ENCODE measurements at places on chromosomes 12 and 14.

DNA sequence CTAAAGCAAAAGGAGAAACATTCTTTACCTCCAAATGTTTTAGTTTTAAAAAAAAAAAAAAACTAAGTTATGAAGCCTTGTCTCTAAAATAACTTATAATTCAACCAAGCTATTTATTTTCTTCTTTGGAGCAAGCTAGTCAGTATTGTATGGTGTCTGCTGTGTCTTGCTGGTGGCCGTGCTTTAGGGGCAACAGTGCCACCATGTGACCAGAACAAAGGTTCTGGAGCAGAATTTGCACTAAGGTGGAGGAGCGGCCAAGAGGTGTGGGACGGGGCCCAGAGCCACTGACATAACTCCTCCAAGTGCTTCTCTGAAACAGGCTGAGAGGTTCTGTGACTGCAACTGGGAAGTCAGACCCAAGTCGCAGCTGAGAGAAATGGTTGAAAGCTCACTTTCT, 4.5 kb downstream of the FICD start:
- ATAC-seq: no peak

- no peak for ATAC-seq
These were observed 1130.5 kb upstream of the FLRT2 start for GRCh38 chr14:84399296-84399910.

GRCh38 chr14:22200977-22201605, 387.9 kb downstream of the DAD1 start:
- peak; percentile 41 for ATAC-seq

GRCh38 chr12:111314953-111315539, 53.8 kb downstream of the PHETA1 start:
- ATAC-seq: no peak

- no peak for ATAC-seq
These were observed 25.2 kb downstream of the PLEKHA5 start for GRCh38 chr12:19154686-19155085.

DNA sequence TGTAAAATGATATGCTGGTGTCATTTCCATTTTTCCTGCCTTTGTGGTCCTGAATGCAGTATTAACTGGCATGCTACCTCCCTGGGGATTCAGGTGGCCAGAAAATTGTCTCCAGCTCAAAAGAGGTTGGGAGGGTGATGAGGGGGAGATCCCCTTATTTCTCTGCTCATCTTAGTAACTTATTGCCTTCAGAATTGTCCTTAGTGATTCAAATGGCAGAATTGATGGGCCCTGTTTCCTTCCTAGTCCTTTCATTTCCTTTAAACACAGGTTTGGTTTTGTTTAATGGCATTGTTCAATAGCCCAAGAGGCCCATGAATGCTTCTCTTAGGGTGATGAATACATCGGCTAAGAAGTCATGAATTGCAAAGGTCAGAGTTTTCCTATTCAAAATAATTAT, 207.0 kb downstream of the SLC41A2 start:
- no peak for ATAC-seq

DNA sequence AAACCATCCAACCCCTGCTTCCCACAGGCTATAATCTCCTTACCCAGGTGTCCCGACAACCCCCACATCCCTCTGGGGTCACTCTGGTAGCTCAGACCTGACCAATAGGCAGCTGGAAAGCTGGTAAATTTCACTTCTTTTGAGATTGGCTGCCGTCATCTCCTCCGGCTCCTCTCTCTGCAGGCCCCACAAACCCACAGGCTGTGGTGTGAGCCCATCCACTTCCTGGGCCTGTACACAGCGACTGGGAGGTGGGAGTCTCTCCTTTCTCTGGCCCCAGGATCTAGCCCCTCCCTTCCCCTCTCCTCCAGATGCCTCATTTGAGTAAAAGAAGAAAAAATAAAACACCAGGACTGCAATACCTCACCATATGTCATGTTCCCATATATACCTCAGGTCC, 709 bp downstream of the INHBC start:
- ATAC-seq: no peak

- no peak for ATAC-seq
These were observed 107.4 kb downstream of the TSHR start for GRCh38 chr14:81062816-81063215.

DNA sequence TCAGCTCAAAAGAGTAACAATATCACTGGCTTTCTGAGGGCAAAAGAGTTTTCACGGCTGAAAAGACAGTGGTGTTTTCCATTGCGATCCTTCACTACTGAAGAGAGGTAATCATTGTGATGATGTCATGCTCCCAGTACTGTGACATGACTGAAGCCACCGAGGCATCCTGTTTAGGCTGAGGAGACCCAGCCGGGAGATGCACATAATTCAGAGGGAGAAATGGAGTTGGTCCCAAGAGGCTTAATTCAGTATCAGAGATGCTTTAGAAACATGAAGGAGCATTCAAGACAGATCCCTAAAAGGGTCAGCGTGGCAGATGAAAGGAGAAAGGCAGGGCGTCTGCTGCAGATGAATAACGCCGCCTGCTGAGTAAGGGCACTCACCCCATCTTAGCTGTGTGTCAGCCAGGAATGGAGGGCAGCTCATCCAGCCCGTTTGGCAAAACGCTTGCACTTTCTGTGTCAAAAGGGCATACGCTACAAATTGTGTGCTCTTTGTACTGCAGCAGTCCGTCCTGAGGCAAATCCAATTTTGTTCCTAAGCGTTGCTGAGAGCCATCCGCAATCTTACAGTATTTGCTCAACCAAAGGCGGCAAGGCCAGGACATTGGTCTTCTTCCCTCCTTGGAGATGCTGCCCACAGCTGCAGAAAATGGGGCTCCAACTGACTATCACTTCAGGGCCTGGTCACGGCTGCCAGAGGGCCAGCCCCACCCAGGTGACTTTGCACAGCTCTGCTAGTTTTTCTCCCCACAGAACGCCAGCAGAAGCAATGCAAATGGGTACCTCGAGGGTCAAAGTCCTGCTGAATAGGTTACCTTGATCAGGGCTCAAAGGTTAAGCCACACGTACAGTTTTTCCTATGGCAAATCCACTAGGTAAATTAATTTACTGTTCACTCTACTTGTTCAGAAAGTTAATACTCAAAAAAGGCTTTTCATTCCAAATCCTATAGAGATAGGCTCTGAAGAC, 23.5 kb downstream of the CCDC92 start:
- no peak for ATAC-seq

DNA sequence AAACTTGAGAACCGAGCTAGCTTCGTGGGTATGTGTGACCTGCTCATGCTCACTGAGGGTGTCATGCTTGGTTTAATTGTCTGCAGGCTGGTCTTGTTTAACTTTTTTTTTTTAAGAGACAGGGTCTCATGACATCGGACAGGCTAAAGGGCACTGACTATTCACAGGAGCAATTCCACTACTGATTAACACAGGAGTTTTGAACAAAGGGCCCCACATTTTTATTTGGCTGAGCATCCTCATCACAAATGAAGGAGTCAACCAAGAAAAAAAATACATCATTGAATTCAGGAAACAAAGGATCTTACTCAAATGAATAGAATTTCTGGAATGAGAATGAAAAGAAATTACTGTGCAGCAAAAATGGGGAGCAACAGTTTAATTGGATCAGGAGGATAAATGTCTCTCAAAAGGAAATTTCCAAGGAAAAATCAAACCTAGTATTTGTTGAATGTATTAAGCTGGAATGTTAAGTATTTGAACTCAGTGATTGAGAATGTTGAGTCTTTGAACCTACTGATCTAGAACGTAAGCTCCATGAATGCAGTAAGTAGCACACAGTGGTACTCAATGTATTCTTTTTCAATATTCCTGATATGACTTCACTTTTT, 20.8 kb upstream of the PYROXD1 start:
- no peak for ATAC-seq

DNA sequence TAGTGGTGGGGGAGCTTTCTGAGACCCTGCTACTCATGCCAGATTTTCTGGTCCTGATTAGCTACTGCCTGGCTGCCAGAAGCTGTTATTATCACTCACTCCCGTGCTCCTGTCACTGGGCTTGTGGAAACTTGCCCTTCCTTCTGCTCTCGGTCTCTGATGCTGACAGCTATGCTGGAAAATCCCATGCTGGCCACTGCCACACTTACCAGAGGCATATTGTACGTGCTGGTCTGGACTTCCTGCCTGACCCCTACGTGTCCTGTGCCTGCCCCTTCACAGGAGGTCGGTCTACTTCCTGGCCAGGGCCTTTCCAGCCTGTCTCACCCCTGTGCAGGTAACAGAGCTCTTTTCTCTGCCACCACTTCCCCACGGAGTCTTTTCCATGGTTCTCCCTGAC, 149.4 kb upstream of the PLEKHG7 start:
- ATAC-seq: no peak

DNA sequence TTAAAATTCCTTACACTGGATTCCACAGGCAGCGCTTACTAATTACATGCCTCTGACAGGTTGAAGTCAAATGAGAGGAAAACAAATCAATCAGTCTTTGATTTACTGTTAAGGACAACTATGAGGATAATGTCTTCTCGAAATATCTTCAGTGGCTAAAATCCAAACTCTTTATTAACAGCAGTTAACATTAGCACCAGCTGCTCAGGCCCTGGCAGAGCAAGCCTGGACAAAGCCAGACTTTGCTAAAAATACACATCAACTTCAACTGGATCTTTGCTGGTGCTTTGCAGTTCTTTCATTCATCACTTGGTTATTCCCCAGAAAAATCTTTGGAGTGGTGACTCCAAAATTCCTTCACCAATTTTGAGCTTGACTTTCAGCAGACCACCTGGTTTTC, 98.7 kb downstream of the HECTD4 start:
- ATAC-seq: no peak

- ATAC-seq: no peak
These were observed 287.5 kb downstream of the FOXG1 start for GRCh38 chr14:29054119-29054518.

DNA sequence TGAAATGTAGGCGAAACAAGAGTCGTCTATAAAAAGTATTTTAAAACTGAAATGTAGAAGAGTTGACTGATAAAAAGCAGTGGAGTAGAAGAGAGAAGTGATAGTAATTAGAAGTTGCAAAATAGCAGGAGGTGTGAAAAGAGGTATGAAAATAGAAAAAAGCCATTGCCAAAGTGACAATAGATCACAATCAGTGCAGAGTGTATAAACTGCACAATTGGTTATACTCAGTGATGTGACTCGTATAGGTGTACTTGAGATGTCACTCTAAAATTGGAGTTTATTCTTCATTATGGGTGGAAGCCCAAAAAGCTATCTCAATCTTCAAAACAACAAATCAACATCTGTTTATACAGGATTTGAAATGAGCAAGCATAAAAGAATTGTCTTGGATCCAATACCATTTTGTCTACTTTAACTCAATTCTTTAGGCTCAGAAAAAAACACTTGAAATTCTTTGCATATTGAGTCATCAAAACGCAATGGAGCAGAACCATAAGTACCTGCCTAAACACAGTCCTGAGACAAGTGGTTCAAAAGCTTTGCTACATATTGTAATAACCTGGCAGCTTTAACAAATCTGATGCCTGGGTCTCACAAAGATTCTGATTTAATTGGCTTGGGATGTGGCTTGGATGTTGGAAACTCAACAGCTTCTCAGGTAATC, 8.8 kb downstream of the IKBIP start:
- ATAC-seq: peak; percentile 56
